ENCODE measurements at places on chromosomes 12 and 14.
A peak's percentile ranks its signal among the peaks of the same experiment; 100 is the strongest.

DNA sequence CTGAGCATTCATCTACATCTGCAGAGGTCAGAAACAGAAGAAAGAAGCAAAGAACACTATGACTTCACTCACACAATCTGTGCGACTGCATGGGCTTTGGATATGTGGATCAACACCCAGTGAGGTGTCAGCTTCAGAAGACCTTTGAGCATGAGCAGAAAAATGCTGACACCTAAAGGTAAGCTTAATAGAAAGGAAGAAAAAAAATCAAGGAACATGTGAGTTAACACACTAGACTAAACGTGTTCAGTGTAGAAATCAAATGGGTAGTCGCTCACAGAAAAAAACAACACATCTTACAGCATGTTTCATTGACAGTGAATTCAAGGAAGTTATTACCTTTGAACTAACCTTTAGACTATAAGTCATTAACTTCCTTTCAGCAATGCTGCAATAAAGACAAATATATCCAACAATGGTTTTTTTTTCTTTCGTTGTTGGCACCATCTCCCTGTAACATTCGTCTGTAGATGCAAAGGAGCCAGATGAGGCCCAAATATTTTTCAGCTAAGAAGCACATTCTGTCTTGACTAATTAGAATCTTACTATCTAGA lies 30.9 kb downstream of the RTRAF start:
- DNase-seq: no peak

GRCh38 chr12:86473231-86473630 lies 217.0 kb upstream of the MGAT4C start:
- no peak for DNase-seq

GRCh38 chr12:14264778-14265177 lies 100.7 kb upstream of the ATF7IP start:
- no peak for DNase-seq

- no peak for DNase-seq
Measured at GRCh38 chr12:94760786-94761185, 110.4 kb upstream of the TMCC3 start.

DNA sequence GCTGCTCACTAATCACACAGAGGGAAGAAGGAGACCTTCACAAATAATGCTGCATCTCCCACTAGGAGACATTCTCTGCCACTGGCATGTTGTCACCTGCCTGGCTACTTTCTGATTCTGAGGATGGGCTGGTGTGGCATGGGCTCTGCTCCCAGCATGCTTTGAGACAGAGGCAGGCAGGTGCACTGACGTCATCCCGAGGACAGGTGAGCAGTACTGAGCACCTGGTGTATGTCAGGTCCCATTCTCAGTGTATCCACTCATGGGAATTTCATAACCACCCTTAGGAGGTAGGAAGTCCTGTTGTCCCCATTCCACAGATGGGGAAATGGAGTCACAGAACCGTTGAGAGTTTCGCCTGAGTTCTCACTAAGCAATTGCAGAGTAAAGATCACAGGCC lies 597.9 kb downstream of the VRK1 start:
- no peak for DNase-seq

- no peak for DNase-seq
Measured at GRCh38 chr14:55120571-55121495, 8.2 kb upstream of the LGALS3 start.

DNA sequence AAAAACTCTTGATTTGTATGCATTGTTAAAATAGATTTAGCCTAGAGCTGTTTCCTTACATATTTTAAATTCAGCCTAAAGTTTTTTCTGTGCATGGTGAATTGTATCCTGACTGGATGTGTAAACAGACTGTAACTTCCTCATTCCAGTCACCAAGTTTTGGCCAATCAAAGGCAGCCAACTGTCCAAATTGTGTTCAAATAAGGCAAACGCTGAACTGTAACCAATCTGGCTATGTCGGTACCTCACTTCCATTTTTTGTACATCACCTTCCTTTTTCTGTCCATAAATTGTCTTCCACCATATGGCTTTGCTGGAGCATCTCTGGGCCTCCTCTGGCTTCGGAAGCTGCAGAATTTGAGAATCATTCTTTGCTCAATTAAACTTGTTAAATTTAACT lies 1921.9 kb upstream of the SEL1L start:
- DNase-seq: no peak

- peak; percentile 32 for DNase-seq
Measured at GRCh38 chr12:21656905-21657325, 727 bp downstream of the LDHB start.

- DNase-seq: no peak
Measured at GRCh38 chr14:102916347-102917055, 6.0 kb upstream of the AMN start.

- DNase-seq: peak; percentile 52
Measured at GRCh38 chr14:94654071-94654861, 42.1 kb downstream of the SERPINA3 start.

DNA sequence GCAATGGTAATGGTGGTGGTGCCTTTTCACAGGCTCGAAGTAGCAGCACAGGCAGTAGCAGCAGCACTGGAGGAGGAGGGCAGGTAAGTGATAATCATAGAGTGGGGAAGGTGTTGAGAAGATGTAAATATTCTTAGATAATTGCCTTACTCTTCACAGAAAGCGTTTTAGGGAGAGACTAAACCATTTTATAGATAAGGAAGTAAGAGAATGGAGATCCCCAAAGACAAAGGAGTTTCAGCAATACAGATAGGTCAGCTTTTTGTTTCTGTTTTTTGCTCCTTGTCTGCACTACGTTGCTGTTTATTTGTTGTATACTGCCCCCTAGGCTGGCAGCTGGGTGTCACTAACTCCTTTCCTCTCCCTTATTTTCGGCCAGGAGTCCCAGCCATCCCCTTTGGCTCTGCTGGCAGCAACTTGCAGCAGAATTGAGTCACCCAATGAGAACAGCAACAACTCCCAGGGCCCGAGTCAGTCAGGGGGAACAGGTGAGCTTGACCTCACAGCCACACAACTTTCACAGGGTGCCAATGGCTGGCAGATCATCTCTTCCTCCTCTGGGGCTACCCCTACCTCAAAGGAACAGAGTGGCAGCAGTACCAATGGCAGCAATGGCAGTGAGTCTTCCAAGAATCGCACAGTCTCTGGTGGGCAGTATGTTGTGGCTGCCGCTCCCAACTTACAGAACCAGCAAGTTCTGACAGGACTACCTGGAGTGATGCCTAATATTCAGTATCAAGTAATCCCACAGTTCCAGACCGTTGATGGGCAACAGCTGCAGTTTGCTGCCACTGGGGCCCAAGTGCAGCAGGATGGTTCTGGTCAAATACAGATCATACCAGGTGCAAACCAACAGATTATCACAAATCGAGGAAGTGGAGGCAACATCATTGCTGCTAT lies 2.0 kb downstream of the SP1 start:
- no peak for DNase-seq

- no peak for DNase-seq
Measured at GRCh38 chr12:48982397-48983080, 4.4 kb downstream of the WNT1 start.

- no peak for DNase-seq
Measured at GRCh38 chr14:22664261-22664660, 20.1 kb upstream of the OR6J1 start.

DNA sequence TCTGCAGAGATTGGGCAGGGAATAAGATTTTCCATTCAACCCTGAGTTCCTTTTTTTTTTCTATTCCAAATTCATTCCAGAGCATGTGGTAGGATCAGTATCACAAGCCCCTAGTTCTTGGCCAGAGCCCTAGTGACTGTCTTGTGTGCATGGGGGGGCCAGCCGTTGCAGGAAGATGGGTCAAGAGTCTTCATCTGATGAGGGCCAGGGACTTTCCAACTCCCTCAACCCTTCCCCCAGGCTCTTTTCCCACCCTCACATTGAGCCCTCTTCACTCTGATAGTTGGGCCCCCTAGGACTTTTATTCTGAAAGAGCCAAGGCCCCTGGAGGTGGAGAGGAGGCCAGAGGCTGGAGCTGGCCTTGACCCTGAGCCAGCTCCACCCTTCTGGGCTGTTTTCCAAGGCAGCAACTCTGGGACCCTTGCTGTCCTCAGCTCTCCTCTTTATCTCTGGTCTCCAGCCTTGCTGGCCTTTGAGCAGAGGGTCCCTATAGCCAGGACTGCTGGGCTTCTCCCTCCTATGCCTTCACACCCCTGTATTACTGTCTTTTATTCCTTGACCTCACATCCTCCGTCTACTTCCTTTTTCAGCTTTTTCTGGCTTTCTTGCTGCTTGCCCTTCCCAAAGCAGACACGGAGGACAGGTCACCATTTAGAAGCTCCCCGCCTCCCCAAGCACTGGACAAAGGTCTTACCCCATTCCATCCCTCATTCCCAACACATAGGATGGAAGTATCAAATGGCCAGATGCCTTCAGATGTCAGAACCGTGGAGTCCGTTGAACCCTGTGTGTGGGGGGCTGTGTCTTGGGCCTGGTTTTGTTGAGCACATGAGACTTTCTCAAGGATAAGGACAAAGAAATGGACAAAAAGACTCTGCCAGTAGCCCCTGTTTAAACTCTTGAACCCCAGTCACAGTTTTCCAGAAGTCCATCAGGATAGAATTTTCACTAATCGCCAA lies 5.6 kb downstream of the RBP5 start:
- no peak for DNase-seq

- DNase-seq: no peak
Measured at GRCh38 chr12:45671254-45671653, 58.3 kb upstream of the ARID2 start.

GRCh38 chr12:7158781-7159609 lies 28.8 kb downstream of the CLSTN3 start:
- no peak for DNase-seq

GRCh38 chr12:79549531-79550271 lies 141.1 kb downstream of the PAWR start:
- no peak for DNase-seq

DNA sequence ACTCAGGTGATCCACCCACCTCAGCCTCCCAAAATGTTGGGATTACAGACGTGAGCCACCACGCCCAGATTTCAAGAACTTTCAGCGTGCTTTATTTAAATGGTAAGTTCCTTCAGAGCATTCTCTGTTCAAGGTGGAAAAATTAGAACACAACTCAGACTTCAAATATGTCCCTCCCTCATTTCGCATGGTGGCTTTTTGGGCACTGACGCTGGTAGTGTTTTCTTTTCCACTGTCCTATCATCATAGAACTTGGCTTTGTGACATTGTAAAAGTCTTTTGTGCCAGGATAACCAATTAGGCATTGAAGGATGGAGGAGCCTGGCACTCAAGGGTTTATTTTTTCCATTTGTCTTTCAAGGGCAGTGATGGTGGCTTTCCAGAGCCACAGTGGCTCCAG lies 190.8 kb downstream of the NUAK1 start:
- no peak for DNase-seq

GRCh38 chr12:69916544-69917235 lies 91.7 kb downstream of the MYRFL start:
- no peak for DNase-seq

- peak; percentile 49 for DNase-seq
Measured at GRCh38 chr14:59464486-59465315, 479 bp downstream of the GPR135 start.
